Endothelial cell (in vitro differentiated cells): ENCODE measurements at places on chromosomes 7 and 10. TPM values are rescaled to one million over a fixed set of nuclear protein-coding genes. Genes with fewer than 3 reads are reported as not detected.

DNA sequence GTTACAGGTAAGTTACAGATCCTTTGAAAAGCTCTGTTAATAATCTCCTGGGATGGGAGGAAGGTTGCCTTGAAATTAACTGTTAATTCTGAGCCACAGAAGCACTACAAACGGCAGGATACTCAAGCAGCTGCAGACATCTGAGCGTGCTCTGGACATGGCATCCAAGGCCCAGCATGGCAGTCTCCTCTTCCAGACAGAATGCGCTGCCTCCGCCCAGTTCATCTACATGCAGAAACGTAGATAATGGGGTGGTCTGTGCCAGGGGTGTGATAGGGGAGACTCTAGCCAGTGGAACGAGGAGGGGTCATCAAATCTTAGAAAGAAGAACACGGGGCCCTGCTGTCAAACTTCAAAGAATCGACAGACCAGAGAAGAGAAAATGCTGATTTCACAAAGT is 13.8 kb downstream of the VIPR2 start:
- peaks cover 3% of the 10 kb centered on the region for H3K27me3 ChIP-seq
- DNase-seq = no peak
- no peak overlapping the region for H3K27ac ChIP-seq
- no peaks in the 10 kb centered on the region for H3K4me1 ChIP-seq

DNA sequence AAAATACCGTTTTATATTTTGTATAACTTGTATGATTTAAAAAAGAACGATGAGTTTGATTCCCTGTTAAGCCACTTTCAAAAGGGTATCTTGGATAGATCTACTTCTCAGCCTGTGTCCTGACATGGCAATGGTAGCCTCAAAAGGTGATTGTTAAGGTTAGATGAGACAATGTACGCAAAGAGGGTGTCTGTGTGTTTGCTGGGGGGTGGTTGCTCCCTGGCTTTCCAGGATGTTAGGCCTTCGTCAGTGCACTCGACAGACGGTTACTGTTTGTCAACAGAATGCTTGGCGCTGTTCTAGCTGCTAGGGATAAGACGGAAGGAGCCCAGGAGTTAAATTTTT is 90.3 kb downstream of the NEURL1 start:
- H3K36me3 ChIP-seq = peaks cover 4% of the 10 kb centered on the region
- H3K27me3 ChIP-seq = peaks cover 19% of the 10 kb centered on the region
- peaks cover 8% of the 10 kb centered on the region for H3K4me1 ChIP-seq

DNA sequence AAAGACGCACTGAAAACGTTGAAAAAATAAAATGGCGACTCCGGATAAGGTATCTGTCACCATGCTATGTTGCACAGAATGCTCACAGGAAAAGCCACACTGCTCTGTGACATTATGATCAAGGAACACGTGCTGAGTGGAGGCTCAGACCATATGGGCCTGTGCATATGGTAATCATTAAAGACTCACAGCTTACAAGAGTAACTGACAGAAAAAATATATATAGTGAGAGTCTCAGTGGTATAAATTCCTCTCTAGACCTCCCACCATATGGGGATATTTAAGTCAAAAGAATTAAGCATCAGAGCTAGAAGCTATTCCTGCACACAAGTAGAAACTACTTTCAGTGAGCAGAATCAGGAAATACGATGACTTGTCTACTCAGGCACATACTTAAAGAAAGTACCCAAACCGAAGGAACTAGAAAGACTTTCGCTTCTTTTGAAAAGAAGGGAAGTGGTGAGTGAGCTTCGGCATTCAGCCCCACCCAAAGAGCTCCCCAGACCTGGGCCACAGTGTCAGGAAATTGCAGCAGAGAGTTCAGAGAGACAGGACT is 65.1 kb upstream of the MPP7 start:
- DNase-seq = no peak
- H3K27ac ChIP-seq = peak overlapping the region; percentile 76
- H3K27me3 ChIP-seq = peaks cover 7% of the 10 kb centered on the region
- no peak overlapping the region for H3K4me3 ChIP-seq
- no peaks in the 10 kb centered on the region for H3K36me3 ChIP-seq

DNA sequence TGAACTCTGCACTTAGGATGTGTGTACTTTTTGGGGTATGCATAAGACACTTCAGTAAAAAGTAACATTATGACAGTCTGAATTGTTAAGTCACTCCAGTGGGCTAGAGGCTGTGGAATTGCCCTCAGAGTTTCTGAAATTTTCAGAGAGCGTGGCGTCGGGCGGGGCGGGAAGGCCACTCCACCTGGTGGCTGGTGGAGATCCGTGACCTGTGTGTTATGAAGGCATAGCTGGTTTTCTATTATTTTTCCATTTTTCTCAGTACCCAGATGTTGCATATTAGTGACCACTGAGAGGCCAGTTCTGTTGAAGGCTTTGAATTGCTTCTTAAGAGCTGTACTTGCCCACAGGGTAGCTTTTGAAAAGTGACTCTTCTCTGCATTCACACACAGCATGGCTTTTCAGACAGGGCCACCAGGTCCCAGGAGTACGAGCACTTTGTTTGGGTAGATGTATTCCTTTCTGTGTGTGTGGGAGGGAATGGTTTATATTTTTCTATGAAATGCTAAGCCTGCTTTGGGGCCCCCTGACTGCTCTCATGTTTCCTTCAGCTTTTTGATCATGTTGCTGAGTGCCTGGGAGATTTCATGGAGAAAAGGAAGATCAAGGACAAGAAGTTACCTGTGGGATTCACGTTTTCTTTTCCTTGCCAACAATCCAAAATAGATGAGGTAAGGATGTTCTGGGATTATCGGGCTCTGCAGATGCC is 52.3 kb downstream of the TACR2 start:
- peaks cover 37% of the 10 kb centered on the region for H3K36me3 ChIP-seq
- no peak for DNase-seq
- peak overlapping the region; percentile 35 for H3K4me3 ChIP-seq
- H3K4me1 ChIP-seq = peaks cover 5% of the 10 kb centered on the region
- H3K27ac ChIP-seq = peak overlapping the region; percentile 55

- no peaks in the 10 kb centered on the region for H3K4me1 ChIP-seq
- H3K36me3 ChIP-seq = no peaks in the 10 kb centered on the region
- no peak overlapping the region for H3K27ac ChIP-seq
- DNase-seq = no peak
Measured at GRCh38 chr10:36182179-36182566, 540.1 kb upstream of the FZD8 start.

GRCh38 chr10:129589546-129589945 is 122.5 kb downstream of the MGMT start:
- H3K27me3 ChIP-seq = peaks cover 4% of the 10 kb centered on the region
- DNase-seq = no peak
- no peak overlapping the region for H3K4me3 ChIP-seq
- H3K4me1 ChIP-seq = no peaks in the 10 kb centered on the region
- no peak overlapping the region for H3K27ac ChIP-seq

PTN gene
- total RNA-seq = 1.7 TPM

DNA sequence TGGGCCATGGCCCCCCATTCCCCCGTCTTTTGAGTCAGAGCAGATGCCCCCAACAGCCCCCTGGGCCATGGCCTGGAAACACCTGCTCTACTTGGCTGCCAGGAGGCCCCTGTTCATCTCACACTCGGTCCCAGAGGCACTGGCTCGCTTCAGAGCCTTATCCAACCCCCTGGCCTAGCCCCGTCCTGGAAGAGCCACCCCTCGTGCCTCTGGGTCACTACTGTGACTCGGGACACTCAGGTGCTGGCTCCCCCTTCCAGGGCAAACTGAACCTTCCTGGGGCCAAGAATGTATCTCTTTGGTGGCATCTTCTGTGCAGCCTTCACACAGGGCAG is 7.0 kb downstream of the POLR2J start:
- H3K4me3 ChIP-seq = no peak overlapping the region
- peaks cover 3% of the 10 kb centered on the region for H3K4me1 ChIP-seq
- peak overlapping the region; percentile 30 for H3K27ac ChIP-seq
- H3K27me3 ChIP-seq = peaks cover 8% of the 10 kb centered on the region
- peaks cover 13% of the 10 kb centered on the region for H3K36me3 ChIP-seq
- no peak for DNase-seq

DNA sequence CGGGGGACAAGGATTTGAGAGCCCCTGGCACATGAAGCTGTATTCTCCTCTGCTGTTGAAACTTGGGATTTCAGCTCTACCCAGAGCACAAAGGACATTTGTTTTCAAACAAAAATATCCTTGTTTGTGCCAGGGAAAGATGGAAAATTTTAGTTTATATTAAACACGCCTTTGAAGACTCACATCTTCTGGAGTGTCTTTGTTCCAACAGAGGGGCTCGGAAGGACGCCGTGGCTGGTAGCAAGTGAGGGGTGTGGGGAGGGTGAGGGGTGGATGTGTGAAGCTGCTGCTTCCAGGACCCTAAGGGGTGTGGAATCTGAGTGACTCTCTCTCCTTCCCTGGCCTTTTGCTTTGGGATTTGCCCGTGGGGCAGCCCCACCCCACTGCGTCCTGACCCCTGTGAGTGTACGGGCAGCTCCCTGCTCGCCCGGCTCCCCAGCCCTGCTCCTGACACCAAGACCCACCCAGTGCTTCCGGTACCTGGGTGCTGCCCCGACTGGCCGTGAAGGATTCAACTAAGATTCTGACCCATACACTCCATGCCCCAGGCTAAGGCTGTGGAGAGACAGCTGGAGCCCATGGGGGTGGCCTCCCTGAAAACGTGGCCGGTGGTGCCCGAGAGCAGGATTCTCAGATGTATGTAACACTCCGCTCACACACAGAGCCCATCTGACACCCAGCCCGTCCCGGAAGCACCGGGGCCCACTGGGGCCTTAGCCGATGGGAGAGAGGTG is 59.6 kb downstream of the ZRANB1 start:
- H3K36me3 ChIP-seq = peaks cover 30% of the 10 kb centered on the region
- no peak overlapping the region for H3K4me3 ChIP-seq
- peaks cover 7% of the 10 kb centered on the region for H3K4me1 ChIP-seq
- no peak overlapping the region for H3K27ac ChIP-seq
- H3K27me3 ChIP-seq = peaks cover 17% of the 10 kb centered on the region

DNA sequence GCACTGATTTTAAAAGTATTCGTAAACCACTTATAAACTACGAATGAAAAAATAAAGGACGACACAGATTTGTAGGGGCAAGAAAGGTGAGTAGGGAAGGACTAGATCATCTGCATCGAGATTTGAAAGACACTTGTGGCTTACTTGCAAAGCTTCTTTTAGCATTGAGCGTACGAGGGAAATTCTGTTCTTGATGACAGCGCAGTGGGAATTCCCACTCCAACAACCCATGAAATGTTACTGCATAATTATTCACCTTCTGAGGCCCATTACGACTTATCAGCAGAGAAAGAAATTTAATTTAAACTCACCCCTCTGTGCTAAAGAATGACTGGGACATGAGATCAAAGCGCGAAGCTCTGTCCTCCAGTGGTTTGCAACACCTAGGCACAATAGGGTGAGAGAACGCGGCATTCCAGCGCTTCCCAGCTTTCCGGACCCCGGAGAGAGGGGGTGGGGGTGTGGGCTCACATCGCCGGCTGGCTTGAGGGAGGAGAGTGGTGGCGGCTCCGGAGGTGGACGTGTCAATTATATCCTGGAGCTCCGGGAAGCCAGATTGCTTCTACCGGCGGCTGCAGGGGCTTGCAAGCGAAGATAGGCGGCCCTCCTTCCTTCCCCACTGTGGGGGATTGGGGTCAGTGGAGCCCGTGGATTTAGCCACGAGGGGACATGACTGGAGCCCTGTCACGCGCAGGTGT is 10.3 kb downstream of the SP8 start:
- peaks cover 33% of the 10 kb centered on the region for H3K4me1 ChIP-seq
- no peak for DNase-seq
- peaks cover 4% of the 10 kb centered on the region for H3K27me3 ChIP-seq
- peak overlapping the region; percentile 86 for H3K4me3 ChIP-seq
- H3K36me3 ChIP-seq = no peaks in the 10 kb centered on the region

GRCh38 chr10:11154849-11155498 is 137.3 kb downstream of the CELF2 start:
- H3K4me1 ChIP-seq = peaks cover 28% of the 10 kb centered on the region
- DNase-seq = no peak
- H3K36me3 ChIP-seq = no peaks in the 10 kb centered on the region
- no peak overlapping the region for H3K4me3 ChIP-seq

DNA sequence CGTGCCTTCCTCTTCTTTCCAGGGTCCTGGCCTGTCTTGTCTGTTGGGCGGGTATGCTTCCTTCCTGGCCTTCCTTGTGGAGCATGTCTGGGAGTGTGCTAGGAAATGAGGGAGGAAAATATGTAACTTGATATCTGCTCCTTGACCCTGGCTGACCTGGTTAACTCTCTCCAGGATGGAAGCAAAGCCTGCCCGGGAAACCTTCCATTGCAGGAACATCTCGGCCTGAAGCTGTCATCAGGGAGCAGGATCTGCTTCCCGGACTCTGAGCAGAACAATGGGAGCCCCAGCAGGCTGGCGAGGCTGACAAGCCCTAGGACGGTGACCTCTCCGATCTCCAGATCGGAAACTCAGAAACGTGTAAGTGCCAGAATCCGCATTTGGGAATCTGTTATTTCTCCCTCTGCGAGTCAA is 340.3 kb downstream of the FRMD4A start:
- no peak overlapping the region for H3K4me3 ChIP-seq
- peak overlapping the region; percentile 97 for H3K27ac ChIP-seq
- H3K27me3 ChIP-seq = peaks cover 2% of the 10 kb centered on the region

GRCh38 chr10:75620356-75620755 is 188.9 kb downstream of the LRMDA start:
- DNase-seq = no peak
- H3K4me1 ChIP-seq = no peaks in the 10 kb centered on the region
- no peaks in the 10 kb centered on the region for H3K27me3 ChIP-seq
- no peaks in the 10 kb centered on the region for H3K36me3 ChIP-seq
- no peak overlapping the region for H3K27ac ChIP-seq
- no peak overlapping the region for H3K4me3 ChIP-seq

DNA sequence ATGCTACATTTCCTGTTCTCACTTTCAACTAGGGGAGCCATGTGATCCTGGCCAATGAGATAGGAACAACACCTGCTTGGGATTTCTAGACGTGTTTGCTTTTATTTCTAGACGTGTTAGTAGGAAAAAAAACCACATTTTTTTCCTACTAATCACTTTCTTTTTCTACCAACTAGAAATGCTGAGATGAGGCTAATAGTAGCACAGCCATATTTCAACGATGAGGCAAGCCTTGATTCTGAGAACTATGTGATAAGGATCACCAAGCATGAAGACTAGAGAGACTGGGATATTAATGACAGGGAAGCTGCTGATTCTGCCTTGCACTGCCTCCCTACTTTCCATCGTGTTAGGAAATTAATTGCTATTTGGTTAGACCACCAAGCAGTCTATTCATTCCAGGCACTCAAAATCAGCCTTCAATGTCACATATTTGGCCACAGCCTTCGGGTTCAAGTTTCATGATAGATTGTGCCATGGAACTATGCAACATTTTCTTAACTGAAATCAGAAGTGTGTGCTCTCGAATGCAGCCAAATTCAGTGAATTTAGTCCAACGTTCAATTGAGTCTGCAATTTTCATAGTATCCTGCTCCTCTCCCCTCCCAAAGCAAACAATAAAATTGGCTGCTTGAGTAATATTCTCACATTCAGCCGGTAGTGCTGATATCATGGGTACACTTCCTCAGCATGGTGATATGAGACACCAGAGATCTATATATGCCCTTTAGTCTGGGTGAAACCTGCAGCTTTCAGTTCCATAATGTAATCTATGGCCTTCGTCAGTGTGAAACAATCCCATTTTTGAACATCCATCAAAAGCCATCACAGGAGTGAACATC is 98.1 kb downstream of the GPR37 start:
- no peak overlapping the region for H3K27ac ChIP-seq
- no peak for DNase-seq
- no peaks in the 10 kb centered on the region for H3K4me1 ChIP-seq
- no peaks in the 10 kb centered on the region for H3K36me3 ChIP-seq
- peaks cover 2% of the 10 kb centered on the region for H3K27me3 ChIP-seq
- no peak overlapping the region for H3K4me3 ChIP-seq

GRCh38 chr10:89242345-89242684 is 9.3 kb downstream of the LIPA start:
- no peaks in the 10 kb centered on the region for H3K27me3 ChIP-seq
- H3K27ac ChIP-seq = no peak overlapping the region
- H3K4me3 ChIP-seq = no peak overlapping the region
- no peak for DNase-seq
- H3K36me3 ChIP-seq = peaks cover 4% of the 10 kb centered on the region

ANKRD30A gene
- total RNA-seq = not detected

MRC1 gene
- 35.7 TPM for total RNA-seq
